ENCODE measurements at places on chromosomes 1 and 21. TPM values are rescaled to one million over a fixed set of nuclear protein-coding genes. Genes with fewer than 3 reads are reported as not detected.
A peak's percentile ranks its signal among the peaks of the same experiment; 100 is the strongest.

ELAVL4 gene
- not detected for total RNA-seq

LCE2C gene
- total RNA-seq = not detected

A3GALT2 gene
- not detected for total RNA-seq

USH2A gene
- total RNA-seq = not detected

TMOD4 gene
- 2.2 TPM for total RNA-seq

GPR161 gene
- not detected for total RNA-seq

GRCh38 chr1:90721210-90722194 is 4.4 kb upstream of the BARHL2 start:
- H3K36me3 ChIP-seq = peaks cover 36% of the 10 kb centered on the region
- no peak overlapping the region for H3K27ac ChIP-seq
- H3K4me3 ChIP-seq = no peak overlapping the region
- DNase-seq = peak; percentile 68

DNA sequence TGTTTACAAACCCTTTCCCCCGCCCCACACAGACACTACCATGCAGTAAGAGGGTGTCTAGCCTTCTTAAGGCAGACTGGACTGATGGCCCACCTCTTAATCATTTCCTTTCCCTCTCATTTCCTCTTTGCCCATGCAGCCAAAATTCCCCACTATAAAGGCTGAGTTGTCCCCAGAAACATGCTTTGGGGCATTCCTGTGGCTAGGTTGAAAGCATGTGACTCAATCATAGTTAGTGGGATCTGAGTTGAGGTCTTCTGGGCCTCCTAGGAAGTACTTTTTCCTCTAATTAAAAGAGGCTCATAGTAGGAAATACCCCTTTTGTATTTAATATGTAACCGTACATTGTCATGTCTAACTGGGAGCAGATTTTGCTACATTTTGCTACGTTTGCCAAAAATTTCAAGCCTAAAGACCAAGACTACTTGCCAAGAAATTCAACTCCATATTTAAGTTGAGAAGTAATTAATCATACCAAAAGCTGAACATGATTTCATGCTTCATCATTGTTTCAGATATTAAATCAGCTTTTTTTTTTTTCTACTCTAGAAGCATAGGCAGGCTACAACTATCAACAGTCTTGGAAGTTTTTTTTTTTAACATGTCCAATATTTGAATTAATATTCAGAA is 174.7 kb downstream of the ADGRL4 start:
- H3K36me3 ChIP-seq = no peaks in the 10 kb centered on the region
- no peak overlapping the region for H3K4me3 ChIP-seq
- peaks cover 5% of the 10 kb centered on the region for H3K27me3 ChIP-seq
- no peak for DNase-seq
- H3K4me1 ChIP-seq = peaks cover 3% of the 10 kb centered on the region
- H3K27ac ChIP-seq = no peak overlapping the region

DNA sequence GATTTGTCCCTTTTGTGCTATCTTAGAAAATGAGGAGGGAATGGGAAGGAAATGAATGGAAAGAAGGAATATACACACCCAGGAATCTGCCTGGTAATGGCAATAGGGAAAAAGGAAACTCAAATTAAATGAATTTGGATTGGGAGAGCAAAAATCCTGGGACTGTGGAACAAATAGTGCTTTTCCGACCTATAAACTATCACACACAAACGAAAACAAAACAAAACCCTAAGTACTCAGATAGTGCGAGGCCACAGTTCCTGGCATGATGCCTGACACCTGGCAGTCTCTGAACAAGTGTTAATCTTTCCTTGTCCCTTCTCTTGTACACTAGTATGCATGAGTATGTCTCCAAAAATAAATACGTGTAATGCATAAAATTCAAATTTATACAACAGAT is 319.8 kb upstream of the SPAG17 start:
- H3K4me3 ChIP-seq = no peak overlapping the region
- no peak overlapping the region for H3K27ac ChIP-seq
- H3K27me3 ChIP-seq = no peaks in the 10 kb centered on the region

- H3K4me3 ChIP-seq = no peak overlapping the region
- no peaks in the 10 kb centered on the region for H3K4me1 ChIP-seq
- H3K36me3 ChIP-seq = no peaks in the 10 kb centered on the region
- DNase-seq = no peak
- H3K27ac ChIP-seq = no peak overlapping the region
- no peaks in the 10 kb centered on the region for H3K27me3 ChIP-seq
These were observed 309.0 kb upstream of the PROX1 start for GRCh38 chr1:213678753-213679152.

- no peak overlapping the region for H3K4me3 ChIP-seq
- H3K27ac ChIP-seq = no peak overlapping the region
- peaks cover 2% of the 10 kb centered on the region for H3K4me1 ChIP-seq
- DNase-seq = no peak
- H3K36me3 ChIP-seq = peaks cover under 1% of the 10 kb centered on the region
These were observed 41.5 kb downstream of the KRTAP10-1 start for GRCh38 chr21:44498280-44499210.

GRCh38 chr1:61079898-61080336 is 2.4 kb upstream of the NFIA start:
- no peak overlapping the region for H3K4me3 ChIP-seq
- no peak overlapping the region for H3K27ac ChIP-seq
- H3K4me1 ChIP-seq = peaks cover 44% of the 10 kb centered on the region
- H3K36me3 ChIP-seq = no peaks in the 10 kb centered on the region

DNA sequence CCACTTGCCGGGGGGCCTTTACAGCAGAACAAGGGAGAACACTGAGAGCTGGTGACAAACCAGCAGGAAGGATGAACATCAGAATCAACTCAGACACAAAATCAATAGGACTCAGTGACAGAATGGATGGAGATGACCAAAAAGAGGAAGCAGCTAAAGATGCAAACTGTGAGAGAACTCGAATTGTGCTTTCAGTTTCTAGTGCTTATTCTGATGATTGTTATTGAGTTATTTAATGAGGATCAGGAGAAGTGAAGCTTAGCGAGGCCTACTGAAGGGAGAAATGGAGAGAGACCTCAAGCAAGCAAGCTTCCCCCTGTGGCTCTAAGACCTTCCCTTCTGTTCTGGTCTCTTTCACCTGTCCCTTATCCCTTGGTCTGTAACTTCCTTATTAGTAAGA is 30.3 kb upstream of the TMEM125 start:
- no peaks in the 10 kb centered on the region for H3K36me3 ChIP-seq
- no peak overlapping the region for H3K27ac ChIP-seq
- H3K4me1 ChIP-seq = peaks cover 10% of the 10 kb centered on the region
- H3K27me3 ChIP-seq = peaks cover 2% of the 10 kb centered on the region

DNA sequence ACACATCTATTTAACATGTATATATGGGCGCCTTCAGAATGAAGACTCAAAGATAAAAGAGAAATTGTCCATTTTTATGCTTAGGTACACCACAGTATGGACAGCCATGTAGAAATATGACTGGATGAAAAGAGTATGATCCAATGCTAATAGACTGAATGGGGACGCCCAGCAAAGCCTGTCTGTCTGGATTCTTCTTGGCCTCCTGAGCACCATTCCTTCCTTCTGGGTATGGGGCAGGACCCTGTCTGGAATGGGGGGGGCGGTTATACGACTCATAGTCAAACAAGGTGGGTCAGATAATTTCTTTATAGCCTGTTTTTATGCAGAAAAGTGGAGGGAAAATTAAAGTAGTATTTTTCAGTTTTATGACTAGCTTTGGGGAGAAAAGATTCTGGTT is 81.2 kb upstream of the ABCD3 start:
- H3K4me1 ChIP-seq = no peaks in the 10 kb centered on the region
- peaks cover 9% of the 10 kb centered on the region for H3K27me3 ChIP-seq
- H3K4me3 ChIP-seq = no peak overlapping the region

DNA sequence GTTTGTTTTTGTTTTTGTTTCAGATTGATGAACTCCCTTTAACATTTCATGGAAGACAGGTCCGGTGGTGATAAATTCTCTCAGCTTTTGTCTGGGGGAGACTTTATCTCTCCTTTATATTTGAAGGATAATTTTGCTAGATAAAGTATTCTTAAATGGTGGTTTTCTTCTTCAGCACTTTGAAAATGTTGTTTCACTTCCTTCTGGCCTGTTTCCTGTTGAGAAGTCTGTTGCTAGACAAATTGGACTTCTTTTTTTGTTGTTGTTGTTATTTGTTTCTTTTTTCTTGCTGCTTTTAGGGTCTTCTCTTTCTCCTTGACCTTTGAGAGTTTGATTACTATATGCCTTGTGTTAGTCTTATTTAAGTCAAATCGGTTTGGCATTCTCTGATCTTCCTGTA is 50.8 kb downstream of the CRP start:
- H3K36me3 ChIP-seq = no peaks in the 10 kb centered on the region
- peaks cover 7% of the 10 kb centered on the region for H3K27me3 ChIP-seq
- H3K27ac ChIP-seq = no peak overlapping the region
- H3K4me3 ChIP-seq = no peak overlapping the region
- no peaks in the 10 kb centered on the region for H3K4me1 ChIP-seq

DNA sequence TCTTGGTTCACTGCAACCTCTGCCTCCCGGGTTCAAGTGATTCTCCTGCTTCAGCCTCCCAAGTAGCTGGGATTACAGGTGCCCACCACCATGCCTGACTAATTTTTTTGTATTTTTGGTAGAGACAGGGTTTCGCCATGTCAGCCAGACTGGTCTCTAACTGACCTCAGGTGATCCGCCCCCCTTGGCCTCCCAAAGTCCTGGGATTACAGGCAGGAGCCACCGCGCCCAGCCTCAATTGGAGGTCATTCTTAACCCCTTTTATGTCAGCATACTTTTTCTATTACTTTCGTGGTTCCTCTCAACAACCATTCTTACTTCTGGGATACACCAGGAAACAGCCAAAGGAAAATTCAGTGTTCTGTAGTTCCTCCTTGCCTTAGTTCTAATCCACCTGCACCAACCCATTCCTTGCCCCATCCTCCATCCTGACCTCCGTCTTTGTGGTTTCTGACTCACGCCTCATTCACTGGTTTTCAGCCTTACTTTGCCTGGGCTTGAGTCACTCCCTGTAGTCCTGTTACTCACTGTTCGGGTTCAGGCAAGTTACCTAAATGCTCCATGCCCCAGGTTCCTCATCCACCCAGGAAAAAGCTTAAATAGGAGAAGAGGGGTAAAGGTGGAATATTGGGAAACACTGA is 12.9 kb upstream of the BCL10 start:
- DNase-seq = no peak
- H3K4me1 ChIP-seq = peaks cover 7% of the 10 kb centered on the region
- no peaks in the 10 kb centered on the region for H3K36me3 ChIP-seq
- H3K27ac ChIP-seq = no peak overlapping the region
- H3K4me3 ChIP-seq = no peak overlapping the region

GRCh38 chr1:245412306-245412705 is 257.5 kb downstream of the KIF26B start:
- no peak overlapping the region for H3K4me3 ChIP-seq
- no peaks in the 10 kb centered on the region for H3K36me3 ChIP-seq
- no peak overlapping the region for H3K27ac ChIP-seq
- DNase-seq = no peak
- H3K27me3 ChIP-seq = no peaks in the 10 kb centered on the region

GRCh38 chr21:37921091-37921490 is 4.8 kb upstream of the KCNJ6 start:
- DNase-seq = no peak
- no peaks in the 10 kb centered on the region for H3K36me3 ChIP-seq
- H3K4me3 ChIP-seq = no peak overlapping the region
- H3K27me3 ChIP-seq = peaks cover 16% of the 10 kb centered on the region
- no peak overlapping the region for H3K27ac ChIP-seq
- no peaks in the 10 kb centered on the region for H3K4me1 ChIP-seq

- peaks cover 22% of the 10 kb centered on the region for H3K36me3 ChIP-seq
- H3K27me3 ChIP-seq = no peaks in the 10 kb centered on the region
- H3K27ac ChIP-seq = no peak overlapping the region
- no peak overlapping the region for H3K4me3 ChIP-seq
These were observed 45.7 kb downstream of the SLC37A1 start for GRCh38 chr21:42559326-42559725.

DNA sequence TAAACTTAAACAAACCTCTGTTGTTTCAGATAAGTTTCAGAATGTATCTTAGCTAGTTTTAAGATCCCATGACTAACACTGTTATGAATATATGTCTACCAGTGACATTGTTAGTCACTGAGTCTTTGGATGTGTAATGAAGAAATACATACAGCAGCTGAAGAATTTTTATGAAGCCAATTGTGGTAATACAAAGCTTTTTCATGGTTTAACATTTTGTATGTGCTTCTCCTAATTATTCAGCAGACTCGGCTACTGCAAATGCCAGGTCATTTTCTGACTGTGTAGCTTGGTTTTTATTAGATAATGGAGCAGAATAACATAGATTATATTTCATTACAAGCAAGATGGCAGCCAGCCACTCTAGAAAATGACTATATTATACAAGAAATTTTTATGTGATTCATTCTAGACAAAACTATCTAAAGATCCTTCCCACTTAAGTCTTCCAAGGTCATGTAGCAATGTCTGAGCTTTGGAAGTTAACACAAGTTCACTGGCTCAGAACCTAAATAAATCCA is 147.8 kb downstream of the TNFSF18 start:
- H3K36me3 ChIP-seq = peaks cover 14% of the 10 kb centered on the region
- H3K27ac ChIP-seq = no peak overlapping the region
- no peak overlapping the region for H3K4me3 ChIP-seq
- peaks cover 3% of the 10 kb centered on the region for H3K27me3 ChIP-seq
- H3K4me1 ChIP-seq = peaks cover 51% of the 10 kb centered on the region

- H3K4me3 ChIP-seq = no peak overlapping the region
- H3K27me3 ChIP-seq = peaks cover 5% of the 10 kb centered on the region
- no peak overlapping the region for H3K27ac ChIP-seq
- no peak for DNase-seq
These were observed 67.0 kb upstream of the ZNF648 start for GRCh38 chr1:182128502-182128901.

DNA sequence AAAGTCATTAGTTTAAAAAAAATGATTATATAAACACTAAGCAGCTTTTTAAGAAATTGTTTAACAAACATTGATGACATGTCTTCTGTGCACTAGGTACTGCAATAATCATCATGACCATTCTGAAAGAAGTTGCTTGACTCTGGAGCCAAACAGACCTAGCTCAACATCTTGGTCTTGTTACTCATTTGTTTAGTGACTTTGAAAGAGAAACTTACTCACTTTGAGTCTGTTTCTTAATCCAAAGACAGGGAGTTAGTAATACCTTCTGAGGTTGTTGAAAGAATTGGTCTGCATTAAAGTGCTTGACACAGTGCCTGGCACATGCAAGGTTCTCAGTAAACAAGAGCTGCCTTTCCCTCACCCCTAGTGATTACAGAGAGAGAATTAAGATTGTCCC is 84.4 kb downstream of the SGIP1 start:
- H3K4me1 ChIP-seq = no peaks in the 10 kb centered on the region
- H3K4me3 ChIP-seq = no peak overlapping the region
- peaks cover 1% of the 10 kb centered on the region for H3K27me3 ChIP-seq
- H3K36me3 ChIP-seq = no peaks in the 10 kb centered on the region
- no peak overlapping the region for H3K27ac ChIP-seq

- H3K27me3 ChIP-seq = peaks cover 52% of the 10 kb centered on the region
- H3K4me3 ChIP-seq = peak overlapping the region; percentile 57
- H3K4me1 ChIP-seq = peaks cover 37% of the 10 kb centered on the region
These were observed 1.8 kb upstream of the ADAMTS1 start for GRCh38 chr21:26847002-26847401.

DNA sequence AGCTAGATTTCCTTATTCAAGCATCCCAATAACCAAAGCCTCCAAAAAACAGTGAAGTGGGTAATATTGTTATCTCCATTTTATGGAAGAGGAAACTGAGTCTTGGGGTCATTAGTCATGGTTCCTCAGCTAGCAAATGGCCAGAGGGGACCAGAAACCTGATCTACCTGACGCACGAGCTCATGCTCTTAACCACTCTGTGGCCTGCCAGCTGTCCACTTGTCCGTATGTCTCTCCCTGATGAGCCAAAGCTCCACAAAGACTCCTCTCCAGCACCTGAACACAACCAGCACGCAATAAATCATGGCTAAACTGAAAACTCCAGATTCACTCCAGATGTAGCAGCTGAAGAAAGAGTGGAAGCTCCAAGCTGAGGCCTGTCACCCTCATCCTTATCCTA is 5.8 kb downstream of the CAPN8 start:
- no peak overlapping the region for H3K27ac ChIP-seq
- H3K36me3 ChIP-seq = no peaks in the 10 kb centered on the region
- DNase-seq = no peak
- peaks cover 20% of the 10 kb centered on the region for H3K27me3 ChIP-seq
